ENCODE measurements at places on chromosomes 4 and X. TPM values are rescaled to one million over a fixed set of nuclear protein-coding genes. Genes with fewer than 3 reads are reported as not detected.

Gene RNF128
- 62.7 TPM for total RNA-seq

Gene NLGN4X
- total RNA-seq = 0.93 TPM

Gene TCEAL7
- 5.5 TPM for total RNA-seq

Gene EXOC1L
- not detected for total RNA-seq

Gene TLL1
- 10.3 TPM for total RNA-seq

Gene IQSEC2
- total RNA-seq = 14.1 TPM

Gene SSR4
- total RNA-seq = 203 TPM

All from thyroid gland (tissue), 4 donors.